Stimulated activated CD4-positive, alpha-beta T cell treated with anti-CD3 and anti-CD28 coated beads, Interleukin-2, amount 100 ng/mL, for 4 hours (primary cell): ENCODE measurements at places on chromosomes 12 and 14.

GRCh38 chr14:99430491-99430890, 50.2 kb downstream of the SETD3 start:
- no peak for DNase-seq

DNA sequence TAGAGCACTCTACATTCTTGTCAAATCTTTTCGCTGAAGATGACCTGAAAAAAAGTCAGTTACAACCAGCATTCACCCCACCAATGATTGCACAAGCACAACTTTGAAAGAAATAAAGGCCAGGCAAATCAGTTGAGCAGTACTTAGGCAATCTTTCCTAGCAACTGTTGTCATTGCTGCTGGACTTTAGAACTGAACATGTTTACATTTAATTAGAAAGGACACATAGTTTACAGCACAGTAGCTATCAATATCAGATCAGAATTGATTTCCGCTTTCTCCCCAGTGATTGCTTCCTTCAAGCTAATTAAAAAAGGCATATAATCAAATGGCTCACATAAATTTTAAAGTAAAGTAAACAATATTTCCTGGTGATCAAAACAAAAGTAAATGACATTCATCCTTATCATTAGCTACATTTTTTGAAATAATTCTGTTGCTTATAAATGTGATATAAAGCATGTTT, 128.4 kb downstream of the FOXA1 start:
- DNase-seq, result no peak

- peak; percentile 44 for DNase-seq
These were observed 841 bp downstream of the CALM1 start for GRCh38 chr14:90397425-90398314.

DNA sequence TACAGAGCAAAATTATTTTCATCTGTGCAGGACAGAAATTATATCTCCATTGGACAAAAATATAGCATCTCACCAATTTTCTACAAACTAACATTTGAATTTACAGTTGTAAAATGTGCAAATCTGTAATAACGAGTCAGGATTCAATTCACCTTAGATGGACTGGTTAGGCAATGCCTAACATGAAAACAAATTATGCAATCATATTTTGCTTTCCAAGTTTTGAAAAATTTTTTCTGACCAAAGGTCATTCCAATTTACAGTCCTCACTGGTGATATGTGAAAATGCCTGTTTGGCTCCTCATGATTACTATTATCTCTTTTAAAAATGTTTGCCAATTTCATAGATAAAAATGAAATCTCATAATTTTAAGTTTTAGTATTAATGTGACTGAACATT, 6.5 kb upstream of the CPM start:
- no peak for DNase-seq

GRCh38 chr14:100711493-100711892, 15.2 kb upstream of the DLK1 start:
- no peak for DNase-seq

DNA sequence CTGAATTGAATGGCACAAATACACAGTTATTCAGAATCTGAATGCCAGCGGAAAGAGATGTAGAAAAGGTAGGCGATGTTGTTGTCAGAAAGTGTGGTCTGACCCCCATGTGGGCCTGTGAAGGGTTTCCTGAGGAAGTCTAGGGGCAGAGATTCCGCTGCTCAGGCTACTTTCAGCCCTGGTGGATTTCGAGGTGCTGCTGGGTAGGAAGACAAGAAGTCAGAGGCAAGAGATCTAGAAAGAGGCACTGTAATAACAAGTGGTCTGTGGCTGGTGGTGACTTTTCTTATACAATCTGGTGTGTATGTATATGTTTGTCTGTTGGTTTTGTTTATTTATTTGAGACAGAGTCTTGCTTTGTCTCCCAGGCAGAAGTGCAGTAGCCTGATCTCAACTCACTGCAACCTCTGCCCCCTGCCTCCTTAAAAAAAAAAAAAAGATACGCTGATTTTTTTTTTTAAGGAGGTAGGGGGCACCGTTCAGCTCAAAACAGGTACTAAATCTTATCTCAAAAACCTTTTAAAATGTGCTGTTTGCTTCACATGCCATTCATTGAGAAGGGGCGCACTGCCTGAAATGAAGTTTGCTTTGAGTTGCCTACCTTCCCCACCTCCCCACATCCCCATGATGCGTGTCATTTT, 27.1 kb upstream of the MANSC4 start:
- peak; percentile 6 for DNase-seq

GRCh38 chr14:77376771-77377501, at the start of the genes SAMD15 and TMED8:
SAMD15 (plus strand) TSS chr14:77377379; CDS start chr14:77377419, 40 bp downstream.
TMED8 (minus strand) TSS chr14:77377094; CDS start chr14:77377053, 41 bp downstream.
- DNase-seq, result peak; percentile 70

DNA sequence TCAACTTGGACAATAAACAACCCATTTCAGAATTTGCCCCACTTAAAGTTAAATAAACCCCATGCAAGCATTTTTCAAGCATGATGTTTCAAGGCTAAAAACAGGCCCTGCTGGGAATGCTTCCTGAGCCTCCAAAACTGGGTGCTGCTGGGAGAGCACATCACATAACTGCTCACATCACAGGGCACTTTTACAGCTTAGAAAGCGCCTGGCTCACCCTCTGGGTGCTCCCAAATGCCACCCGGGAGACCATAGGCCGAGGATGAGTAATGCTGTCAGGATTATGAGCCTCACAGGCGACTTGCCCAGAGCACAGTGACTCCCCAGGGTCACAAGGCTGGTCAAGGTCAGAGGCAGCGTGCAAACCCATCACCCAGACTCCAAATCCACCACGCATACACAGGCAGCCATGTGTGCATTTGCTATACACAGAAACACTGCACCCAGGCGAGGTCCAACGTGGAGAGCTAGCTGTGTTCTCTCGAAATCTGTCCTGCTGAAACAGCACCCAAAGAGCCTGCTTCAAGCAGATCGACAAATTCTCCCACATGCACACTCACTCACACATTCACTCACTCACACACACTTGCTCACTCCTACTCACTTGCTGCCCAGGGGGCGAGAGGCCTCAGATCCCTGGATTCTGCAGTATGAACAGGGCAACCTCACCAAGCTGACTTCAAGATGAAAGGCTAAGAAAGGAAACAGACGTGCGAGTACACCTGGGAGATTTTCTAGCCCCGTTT, 58.7 kb downstream of the ITPK1 start:
- no peak for DNase-seq

- DNase-seq, result no peak
These were observed 24.6 kb upstream of the SERPINA1 start for GRCh38 chr14:94412671-94413638.

GRCh38 chr12:104767261-104767660, 190.8 kb downstream of the SLC41A2 start:
- no peak for DNase-seq

- DNase-seq, result no peak
These were observed 3.8 kb downstream of the MLH3 start for GRCh38 chr14:75047506-75047905.

DNA sequence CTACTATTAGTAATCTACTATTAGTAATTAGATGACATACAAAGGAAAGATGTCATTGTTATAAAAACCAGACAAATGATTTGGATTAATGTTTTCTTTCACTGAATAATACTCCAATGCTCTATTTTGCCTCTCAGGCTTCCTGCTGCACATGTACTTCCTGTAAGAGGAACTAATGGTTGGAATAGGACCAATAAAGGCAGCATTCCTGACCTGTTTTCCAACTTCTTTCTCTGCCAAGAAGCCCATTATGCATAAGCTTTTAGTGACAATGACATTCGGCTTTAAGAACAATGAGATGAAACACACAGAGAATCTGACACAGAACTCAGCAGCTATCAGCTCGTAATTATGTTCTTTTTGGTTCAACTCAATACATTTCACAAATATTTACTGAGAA, 5.2 kb upstream of the C12orf56 start:
- DNase-seq, result no peak

DNA sequence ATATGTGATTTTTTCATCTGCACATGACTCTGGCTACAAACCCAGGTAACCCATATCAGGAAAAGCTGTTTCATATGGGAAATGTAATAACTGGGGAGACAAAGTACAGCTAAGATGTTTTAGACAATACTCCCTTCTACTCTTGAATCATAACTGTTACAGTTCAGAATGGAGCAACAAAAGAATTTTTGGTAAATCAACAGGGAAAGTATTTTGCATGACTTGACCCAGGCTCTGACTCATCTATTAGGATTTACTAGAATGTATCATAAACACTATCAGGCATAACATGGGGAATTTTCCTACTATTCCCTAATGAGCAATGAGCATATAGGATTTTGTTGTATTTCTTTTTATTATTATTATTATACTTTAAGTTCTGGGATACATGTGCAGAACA, 553.0 kb downstream of the SLC16A7 start:
- no peak for DNase-seq

- no peak for DNase-seq
These were observed 26.6 kb downstream of the UBE3B start for GRCh38 chr12:109504068-109504467.

DNA sequence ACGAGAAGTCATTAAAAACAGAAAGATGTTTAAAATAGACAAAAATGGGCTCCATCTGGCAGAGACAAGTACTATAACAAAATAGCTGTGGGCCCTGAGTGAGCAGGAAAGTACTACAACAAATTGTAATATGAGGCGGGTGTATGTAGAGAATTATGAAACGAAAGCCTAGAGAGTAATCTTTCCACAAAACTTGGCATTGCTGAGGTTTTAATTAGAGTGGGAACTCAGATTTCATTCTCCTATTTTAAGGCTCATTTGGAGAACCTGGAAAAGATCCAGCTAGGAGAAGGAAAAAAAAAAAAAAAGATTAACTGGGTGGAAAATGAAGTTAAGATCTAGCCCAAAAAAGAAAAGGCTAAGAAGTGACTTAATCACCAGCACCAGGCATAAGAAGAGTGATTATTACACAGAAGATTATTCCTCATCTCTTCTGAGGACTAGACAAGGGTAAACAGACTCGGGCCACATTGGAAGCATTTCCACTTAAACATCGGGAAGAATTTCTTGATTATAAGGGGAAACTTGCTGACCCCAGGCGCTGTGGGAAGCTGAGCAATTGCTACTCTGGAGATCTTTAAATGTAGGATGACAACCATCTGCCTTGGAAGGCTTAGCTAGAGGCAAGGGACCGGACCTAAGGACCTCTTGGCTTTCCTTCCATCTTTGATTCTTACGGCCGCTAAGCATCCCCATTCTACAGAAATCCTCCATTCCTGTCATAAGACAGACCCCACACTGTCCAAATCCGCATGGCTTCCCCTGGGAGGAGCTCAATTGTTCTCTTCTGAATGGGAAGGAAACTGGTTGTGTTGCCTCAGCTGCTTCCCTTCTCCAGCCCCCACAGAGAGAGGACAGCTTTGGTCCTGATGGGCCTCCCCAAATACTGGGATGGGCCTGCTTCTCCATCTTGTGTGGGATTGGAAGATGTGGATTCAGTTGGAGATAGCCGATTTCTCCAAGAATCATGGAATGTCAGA, 40.6 kb downstream of the IGF1 start:
- DNase-seq, result no peak

DNA sequence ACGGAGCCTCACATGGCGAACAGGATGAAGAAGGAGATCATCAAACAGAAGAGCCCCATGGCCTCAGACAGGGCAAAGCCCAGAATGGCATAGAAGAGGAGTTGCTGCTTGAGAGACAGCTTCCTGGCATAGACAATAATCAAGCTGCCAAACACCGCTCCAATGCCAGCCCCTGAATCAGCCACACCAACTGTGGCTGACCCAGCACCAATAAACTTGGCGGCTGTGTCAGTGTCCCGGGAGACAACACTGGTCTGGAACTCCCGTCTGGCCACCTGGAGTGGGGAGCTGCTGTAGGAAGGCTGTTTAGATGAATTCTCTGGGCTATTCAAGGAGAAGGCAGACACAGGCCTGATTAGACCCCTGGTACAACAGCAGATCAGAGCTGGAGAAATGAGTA, 100.1 kb downstream of the HEATR5A start:
- no peak for DNase-seq

GRCh38 chr12:73867147-73867546, 670.5 kb upstream of the ATXN7L3B start:
- DNase-seq, result no peak
